Type B pancreatic cell (in vitro differentiated cells): ENCODE measurements at places on chromosomes 1 and 21.

GRCh38 chr1:85464497-85465098 is 361 bp downstream of the DDAH1 start:
- peak; percentile 78 for DNase-seq

- no peak for DNase-seq
These were observed 223.9 kb downstream of the PLPP3 start for GRCh38 chr1:56355422-56355821.

- peak; percentile 79 for DNase-seq
These were observed 16.3 kb downstream of the IER5 start for GRCh38 chr1:181104790-181105133.

DNA sequence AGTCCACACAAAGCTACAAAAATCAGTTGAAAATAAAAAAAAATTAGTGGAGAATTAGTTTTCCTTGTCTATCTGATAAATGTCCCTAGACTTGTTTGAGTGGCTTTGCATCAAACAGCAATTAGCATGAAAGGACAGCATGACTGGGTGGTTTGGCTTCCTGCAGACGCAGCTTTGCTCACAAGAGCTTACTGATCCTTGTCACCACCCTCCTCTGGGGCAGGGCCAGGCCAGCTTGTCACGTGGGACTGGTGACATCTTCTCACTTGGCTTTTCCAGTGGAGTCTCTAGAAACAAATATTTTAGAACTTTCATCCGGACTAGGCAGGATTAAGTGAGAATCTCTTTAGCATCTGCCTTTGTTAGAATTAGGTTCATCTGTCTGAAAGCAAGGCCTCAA is 76.0 kb upstream of the OLIG2 start:
- DNase-seq = no peak

DNA sequence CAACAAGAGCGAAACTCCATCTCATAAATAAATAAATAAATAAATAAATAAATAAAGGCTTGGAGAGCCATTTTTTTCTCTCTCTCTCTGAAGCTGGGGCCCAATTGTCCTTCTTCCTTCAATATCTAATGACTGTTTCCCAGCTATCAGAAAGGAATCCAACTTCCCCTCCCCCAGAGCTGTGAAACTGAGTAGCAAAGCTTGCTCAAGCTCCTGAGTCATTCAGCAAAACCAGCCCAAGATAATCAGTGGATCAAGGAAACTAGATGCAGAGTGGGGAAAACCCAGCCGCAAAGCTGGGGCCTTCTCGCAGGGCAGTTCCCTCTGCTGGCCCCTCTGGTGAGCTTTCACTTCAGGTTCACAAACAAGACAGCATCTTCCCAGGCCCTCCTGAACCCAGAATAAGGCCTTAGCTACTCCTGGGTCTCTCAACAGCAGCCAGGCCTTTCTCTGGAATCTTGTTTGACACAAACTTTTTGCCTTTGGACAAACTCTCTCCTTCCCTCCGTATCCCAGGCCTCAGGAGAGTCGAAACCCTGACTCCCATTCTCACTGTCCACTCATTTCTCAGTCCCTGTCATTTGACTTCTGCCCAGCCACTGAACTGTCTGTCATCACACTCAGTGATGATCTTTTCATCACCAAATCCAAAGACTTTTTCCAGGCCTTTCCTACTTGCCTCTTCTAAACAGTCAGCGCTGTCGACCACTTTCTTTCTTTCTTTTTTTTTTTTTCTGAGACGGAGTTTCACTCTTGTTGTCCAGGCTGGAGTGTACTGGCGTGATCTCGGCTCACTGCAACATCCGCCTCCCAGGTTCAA is 18.0 kb upstream of the PTP4A2 start:
- peak; percentile 73 for DNase-seq

DNA sequence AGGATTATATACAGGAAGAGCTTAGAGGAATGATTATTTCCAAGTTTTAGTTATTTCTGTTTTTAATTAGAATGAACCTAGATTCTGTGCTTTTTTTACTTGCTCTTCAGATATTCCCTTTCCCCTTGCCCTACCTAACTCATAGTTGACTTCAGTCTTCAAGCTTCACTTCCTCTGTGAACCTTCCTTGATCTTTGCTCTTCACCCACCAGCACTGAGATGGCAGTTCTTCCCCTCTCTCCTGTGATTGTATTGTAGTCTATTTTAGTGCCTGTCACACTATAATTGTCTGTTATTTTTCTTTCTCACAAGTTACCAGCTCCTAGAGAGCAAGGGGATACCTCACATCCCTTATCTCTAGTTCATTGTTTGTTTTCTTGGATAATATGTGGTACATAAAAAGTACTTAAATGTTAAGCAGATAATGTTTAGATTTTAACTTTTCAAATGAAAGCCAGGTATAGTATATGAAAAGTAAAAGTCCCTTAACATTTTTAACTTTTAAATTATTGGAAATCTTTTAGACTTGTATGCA is 33.2 kb downstream of the KCTD3 start:
- DNase-seq = no peak

- no peak for DNase-seq
These were observed 43.5 kb downstream of the CHD5 start for GRCh38 chr1:6136516-6137220.

GRCh38 chr1:159421821-159422220 is 10.2 kb upstream of the OR10J4 start:
- no peak for DNase-seq

DNA sequence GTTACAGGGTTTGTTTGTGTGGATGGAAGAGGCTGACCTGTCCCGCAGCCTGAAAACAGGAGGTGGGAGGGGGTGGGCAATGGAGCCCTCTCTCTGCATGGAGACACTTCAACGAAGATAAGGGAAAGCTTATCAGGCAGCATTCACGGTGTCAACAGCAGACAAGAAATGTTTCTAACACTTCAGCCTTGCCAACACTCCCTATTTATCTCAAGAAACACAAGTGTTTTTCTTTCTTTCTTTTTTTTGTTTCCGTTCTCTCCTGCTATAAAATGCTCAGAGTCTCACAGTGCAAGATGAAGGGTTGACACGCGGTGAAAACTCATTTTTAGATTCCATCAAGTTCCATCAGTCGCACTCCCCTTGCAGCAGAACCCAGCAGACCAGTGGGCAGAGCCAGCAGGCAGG is 594.4 kb downstream of the MATN1 start:
- no peak for DNase-seq

GRCh38 chr1:167601442-167602383 is 28.3 kb upstream of the RCSD1 start:
- no peak for DNase-seq

- no peak for DNase-seq
These were observed 179.7 kb upstream of the ST6GALNAC5 start for GRCh38 chr1:76687307-76688175.

GRCh38 chr1:94925561-94926125 is 1.3 kb downstream of the CNN3 start:
- DNase-seq = peak; percentile 83

DNA sequence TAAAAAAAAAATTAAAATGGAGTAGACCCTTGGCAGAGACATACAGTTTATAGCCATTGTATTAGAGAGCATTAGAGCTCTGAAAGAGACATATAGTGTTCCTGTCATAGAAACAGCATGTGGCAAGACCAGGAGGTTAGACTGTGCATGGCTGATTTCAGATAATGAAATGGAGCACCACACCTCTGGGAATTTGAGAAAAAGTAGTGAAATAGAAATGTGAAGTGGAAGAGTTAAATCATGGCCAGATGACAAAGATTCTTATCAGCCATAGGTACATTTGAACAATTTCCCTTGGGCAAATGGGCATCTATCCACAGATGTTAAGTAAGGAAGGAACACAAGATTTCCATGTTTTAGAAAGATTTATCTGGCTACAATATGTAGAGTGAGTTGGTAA is 1083.1 kb downstream of the PLA2G4A start:
- DNase-seq = no peak

DNA sequence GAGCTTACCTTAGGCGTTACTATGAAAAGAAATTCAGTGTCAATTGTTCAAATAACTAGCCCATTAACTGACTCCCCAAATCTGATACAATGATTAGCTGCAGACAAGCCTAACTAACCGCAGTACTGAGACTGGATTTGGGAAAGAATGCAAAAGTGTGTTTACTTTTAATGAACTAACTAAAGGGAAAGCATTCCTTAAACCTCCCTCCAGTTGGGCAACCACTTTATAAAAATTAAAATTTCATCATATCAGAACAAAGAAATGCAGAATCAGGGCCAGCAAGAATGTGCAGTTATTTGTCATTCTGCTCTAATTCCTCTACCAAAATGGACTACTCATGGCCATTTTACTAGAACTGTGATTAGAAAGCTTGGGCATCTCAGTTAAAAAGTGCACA is 11.7 kb upstream of the NR5A2 start:
- DNase-seq = no peak

DNA sequence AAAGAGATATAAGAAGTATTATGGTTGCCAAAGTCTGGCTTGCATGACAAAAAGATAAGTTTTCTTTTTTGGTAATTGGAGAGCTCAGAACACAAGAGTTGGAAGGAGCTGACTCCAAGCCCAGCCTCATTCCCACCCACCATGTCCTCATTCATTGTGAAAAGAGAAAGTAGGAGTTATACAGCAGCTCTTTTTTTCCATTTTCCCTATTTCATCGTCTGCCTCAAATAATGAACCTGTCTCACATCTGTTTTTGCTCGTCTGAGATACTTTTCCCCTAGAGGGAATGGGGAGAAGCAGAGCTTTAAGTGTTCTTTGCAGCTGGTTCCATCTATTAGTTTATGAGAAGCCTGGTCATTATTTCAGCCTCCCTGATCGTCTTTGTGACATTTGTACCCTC is 34.7 kb downstream of the AGT start:
- no peak for DNase-seq

GRCh38 chr1:36835696-36836095 is 198.6 kb downstream of the GRIK3 start:
- no peak for DNase-seq

DNA sequence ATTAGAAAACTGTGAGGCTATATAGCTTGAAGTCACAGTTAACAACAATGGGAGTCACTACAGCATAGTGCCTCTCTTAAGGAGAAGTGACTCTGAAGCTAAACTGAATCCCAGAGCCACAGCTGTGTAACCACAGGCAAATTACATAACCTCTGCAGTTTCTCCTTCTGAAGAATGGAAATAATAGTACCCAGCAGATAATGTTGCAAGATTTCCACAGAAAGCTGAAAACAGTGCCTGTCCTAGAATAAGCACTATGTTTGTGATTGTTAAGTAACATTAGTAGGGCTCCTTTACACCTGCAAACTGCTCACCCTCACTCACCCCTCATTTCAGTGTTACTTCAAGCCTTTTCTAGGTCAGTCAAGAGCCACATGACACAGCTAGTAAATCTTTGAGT is 886.7 kb downstream of the PLA2G4A start:
- DNase-seq = no peak

DNA sequence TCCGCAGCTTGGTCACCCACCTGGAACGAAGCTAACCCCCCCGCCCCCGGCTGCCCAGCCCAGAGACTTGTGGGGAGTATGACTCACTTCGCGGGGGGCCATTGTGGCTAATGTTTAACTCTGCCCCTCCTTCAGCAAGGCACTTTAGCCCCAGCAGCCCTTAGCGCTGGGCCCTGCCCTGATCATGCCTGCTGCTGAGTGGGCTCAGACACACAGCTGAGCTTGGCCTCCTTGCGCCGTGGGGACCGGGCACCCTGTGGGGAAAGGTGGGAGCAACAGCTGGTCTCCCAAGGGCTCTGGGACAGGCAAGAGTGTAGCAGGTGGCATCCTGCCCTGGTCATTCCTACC is 6.3 kb upstream of the LAD1 start:
- DNase-seq = no peak

DNA sequence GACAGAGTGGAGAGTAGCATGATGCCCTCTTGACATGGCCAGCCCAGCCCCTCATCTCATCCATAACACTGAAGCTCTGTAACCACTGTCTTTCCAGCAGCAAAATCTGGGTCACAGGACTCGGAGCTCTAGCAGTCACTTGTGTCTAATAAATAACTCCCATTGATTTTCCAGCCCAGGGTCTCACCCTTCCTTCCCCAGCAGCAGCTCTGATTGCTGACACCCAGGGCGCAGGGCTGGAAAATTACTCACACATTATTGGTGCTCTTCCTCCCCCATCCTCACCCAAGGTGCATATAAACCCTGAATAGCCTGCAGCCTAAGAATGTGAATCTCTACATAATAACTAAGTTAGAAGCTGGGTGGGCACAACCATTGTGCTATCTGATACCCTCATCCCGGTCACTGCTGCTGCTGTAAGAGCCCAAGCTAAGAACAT is 21.1 kb upstream of the OR10J5 start:
- DNase-seq = no peak

GRCh38 chr21:42340187-42341050 is 10.4 kb downstream of the TFF2 start:
- peak; percentile 48 for DNase-seq

GRCh38 chr1:27299385-27300271 is 22.3 kb upstream of the TMEM222 start:
- no peak for DNase-seq

GRCh38 chr1:232521660-232522059 is 108.3 kb downstream of the SIPA1L2 start:
- no peak for DNase-seq

- no peak for DNase-seq
These were observed 20.2 kb downstream of the SKI start for GRCh38 chr1:2248127-2248826.

GRCh38 chr1:203582568-203582967 is 44.1 kb upstream of the ATP2B4 start:
- DNase-seq = no peak

GRCh38 chr1:209758400-209758799 is 2.5 kb downstream of the TRAF3IP3 start:
- DNase-seq = no peak

- DNase-seq = no peak
These were observed 3.1 kb downstream of the KIFAP3 start for GRCh38 chr1:170071378-170071777.

DNA sequence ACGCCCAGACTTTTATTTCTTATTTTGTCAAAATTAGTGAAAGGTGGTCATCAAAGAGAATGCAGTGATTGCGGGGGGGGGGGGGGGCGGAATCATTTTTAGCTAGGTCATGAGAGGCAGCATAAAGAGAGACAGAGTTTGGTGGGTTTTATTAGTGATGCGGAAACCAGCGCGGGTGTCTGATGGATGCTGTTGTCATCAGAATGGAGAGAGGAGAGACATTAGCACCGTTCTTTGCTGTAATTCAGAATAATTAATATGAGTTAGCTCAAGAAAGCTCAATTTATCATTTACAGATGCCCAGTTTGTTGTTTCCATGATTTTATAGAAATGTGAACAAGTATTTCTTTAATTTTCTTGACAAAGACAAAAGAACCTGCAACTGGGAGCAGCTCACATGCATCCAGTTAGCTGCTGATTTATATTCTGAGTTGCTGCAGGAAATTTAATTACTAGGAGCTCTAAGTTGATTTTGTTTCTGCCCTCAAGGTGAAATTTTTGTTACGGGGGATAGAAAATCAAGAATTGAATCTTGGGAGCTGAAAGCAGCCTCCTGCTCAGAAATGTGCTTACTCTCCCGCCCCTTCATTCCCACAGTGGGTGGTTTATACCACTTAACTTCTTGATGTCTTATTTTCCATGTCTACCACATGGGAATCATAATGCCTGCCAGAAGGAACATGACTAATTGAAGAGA is 133.4 kb upstream of the MAP1LC3C start:
- DNase-seq = no peak

DNA sequence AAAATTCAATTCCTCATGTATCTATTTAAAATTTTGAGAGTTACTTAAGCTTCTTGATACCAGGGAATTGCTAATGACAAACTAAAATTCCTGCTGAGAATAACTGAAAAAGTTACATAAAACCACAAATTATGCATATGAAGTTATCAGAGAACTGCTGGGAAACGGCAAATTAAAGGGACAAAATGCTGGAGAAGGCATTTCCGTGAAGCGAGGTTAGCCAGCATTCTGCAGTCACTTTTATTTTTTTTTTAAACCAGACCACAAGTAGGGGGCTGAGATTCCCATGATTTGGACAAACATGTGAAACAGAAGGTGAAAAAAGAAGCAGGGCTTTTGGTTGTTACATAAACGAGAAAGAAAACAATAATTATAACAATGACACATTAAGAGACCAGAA is 737.6 kb upstream of the CHRM3 start:
- DNase-seq = no peak
